Pancreas (tissue), 10 donors: ENCODE measurements at places on chromosomes 11 and 22. TPM values are rescaled to one million over a fixed set of nuclear protein-coding genes. Genes with fewer than 3 reads are reported as not detected.

Gene MAPK8IP2
- 2.0 TPM for total RNA-seq

Gene CHRNA10
- 0.44 TPM for total RNA-seq

Gene TEX54
- not detected for total RNA-seq

Gene GLYAT
- not detected for total RNA-seq

DNA sequence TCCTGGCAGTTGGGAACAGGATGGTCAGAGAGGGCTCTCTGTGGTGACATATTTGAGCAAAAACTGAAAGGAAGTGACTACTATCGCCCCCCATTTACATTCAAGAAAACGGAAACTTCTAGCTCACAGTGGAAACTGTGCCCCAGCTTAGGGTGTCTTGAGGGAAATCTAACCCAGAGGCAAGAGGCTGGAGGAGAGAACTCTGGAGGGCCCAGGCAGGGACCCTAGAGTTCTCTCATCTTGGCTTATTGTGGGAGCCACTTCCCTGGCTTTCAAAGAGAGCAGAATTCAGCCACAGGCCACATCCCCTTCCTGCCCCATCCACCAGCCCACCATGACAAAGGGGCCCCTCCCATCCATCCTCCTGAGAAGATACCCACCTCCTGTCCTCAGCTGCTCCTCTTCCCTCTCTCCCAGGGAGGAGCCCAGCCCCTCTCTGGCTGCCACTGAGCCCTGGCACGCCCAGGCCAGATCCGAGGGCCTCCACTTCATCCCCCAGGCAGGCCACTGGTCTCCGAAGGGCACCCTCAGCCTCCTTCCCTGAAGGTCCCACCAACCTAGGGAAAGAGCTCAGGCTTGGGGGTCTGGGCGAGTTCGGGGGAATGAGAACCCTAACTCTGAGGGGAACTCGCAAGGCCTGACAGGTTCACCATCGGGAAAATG is 1.6 kb upstream of the TMPRSS13 start:
- DNase-seq: no peak
- H3K27me3 ChIP-seq: no peaks in the 10 kb centered on the region
- no peak overlapping the region for H3K4me3 ChIP-seq
- no peaks in the 10 kb centered on the region for H3K36me3 ChIP-seq
- H3K4me1 ChIP-seq: no peaks in the 10 kb centered on the region

- no peak overlapping the region for H3K27ac ChIP-seq
- peaks cover 7% of the 10 kb centered on the region for H3K4me1 ChIP-seq
- H3K4me3 ChIP-seq: no peak overlapping the region
Measured at GRCh38 chr11:92304271-92304670, 79.7 kb downstream of the FAT3 start.

GRCh38 chr11:122098261-122098980 is 17.6 kb downstream of the BLID start:
- H3K27ac ChIP-seq: peak overlapping the region; percentile 83
- H3K36me3 ChIP-seq: no peaks in the 10 kb centered on the region
- H3K4me3 ChIP-seq: peak overlapping the region; percentile 42
- no peak for DNase-seq

GRCh38 chr22:19554834-19555404 is 30.7 kb upstream of the CLDN5 start:
- no peak overlapping the region for H3K4me3 ChIP-seq
- no peak overlapping the region for H3K27ac ChIP-seq
- DNase-seq: no peak
- H3K4me1 ChIP-seq: no peaks in the 10 kb centered on the region

DNA sequence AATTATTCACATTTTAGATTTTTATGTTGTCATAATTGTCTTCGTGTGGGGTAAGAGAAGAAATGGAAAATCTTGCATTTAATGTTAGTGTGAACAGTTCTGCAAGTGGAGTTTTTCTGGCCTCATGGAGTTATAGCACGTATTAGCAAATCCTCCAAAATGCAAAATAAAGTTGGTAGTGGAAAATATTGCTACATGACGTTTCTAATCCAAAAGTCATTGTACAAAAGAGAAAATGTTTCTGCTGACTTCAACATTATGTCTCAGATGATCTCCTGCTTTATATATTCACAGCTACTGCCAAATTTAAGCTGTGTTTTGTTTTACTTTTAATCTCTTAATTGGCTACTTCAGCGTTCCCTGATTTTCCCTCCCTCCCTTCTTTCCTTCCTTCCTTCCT is 1804.0 kb upstream of the RAG2 start:
- no peaks in the 10 kb centered on the region for H3K36me3 ChIP-seq
- H3K4me1 ChIP-seq: no peaks in the 10 kb centered on the region
- no peak for DNase-seq

GRCh38 chr11:12382451-12382850 is 5.1 kb downstream of the PARVA start:
- H3K4me1 ChIP-seq: peaks cover 11% of the 10 kb centered on the region
- H3K36me3 ChIP-seq: no peaks in the 10 kb centered on the region
- no peak for DNase-seq
- no peaks in the 10 kb centered on the region for H3K27me3 ChIP-seq

GRCh38 chr11:134207538-134208239 is 16.1 kb downstream of the NCAPD3 start:
- DNase-seq: no peak
- no peaks in the 10 kb centered on the region for H3K4me1 ChIP-seq
- H3K36me3 ChIP-seq: no peaks in the 10 kb centered on the region
- no peaks in the 10 kb centered on the region for H3K27me3 ChIP-seq

DNA sequence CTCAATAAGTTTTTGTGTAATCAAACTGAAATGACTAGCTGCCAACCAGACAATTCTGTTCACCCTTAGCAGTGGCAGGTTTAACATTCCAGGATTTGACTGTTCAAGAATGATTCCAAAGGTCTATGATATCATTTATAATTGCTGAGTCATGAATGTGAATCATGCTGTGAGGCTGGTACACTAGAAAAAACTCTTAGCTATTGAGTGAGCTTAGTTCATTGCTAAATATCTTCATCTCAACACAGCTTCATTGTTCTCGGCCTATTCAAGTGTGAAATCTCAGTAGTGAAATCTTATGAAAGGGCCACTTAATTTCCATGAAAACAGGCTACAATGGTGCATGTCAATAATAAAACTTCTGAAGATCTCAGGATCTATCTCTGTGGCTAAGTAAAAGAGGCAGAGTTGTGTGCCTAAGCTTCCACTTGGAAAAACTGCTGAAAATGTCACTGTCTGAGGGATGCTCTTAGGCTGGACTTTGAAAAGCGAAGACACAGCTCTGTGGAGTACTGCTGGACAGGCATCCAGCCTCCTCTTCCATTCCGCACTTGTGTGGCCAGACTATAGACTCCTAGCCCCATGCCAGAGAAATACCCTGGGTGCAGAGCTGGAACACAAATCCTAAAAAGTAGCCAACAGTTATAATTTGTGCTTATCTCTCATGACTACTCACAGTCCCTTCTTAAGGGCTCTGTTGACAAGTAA is 12.8 kb downstream of the AQP11 start:
- H3K36me3 ChIP-seq: no peaks in the 10 kb centered on the region
- no peak overlapping the region for H3K4me3 ChIP-seq
- no peak for DNase-seq
- peak overlapping the region; percentile 45 for H3K27ac ChIP-seq
- H3K27me3 ChIP-seq: no peaks in the 10 kb centered on the region
- H3K4me1 ChIP-seq: peaks cover 4% of the 10 kb centered on the region

GRCh38 chr22:28064920-28065319 is 145.9 kb upstream of the PITPNB start:
- H3K36me3 ChIP-seq: no peaks in the 10 kb centered on the region
- DNase-seq: no peak
- H3K27ac ChIP-seq: no peak overlapping the region
- H3K27me3 ChIP-seq: no peaks in the 10 kb centered on the region

- no peaks in the 10 kb centered on the region for H3K4me1 ChIP-seq
- no peak overlapping the region for H3K4me3 ChIP-seq
- H3K27ac ChIP-seq: no peak overlapping the region
- no peaks in the 10 kb centered on the region for H3K27me3 ChIP-seq
- DNase-seq: no peak
Measured at GRCh38 chr11:125078516-125079140, 15.5 kb downstream of the SLC37A2 start.
